ENCODE measurements at places on chromosomes 7 and 10.

GRCh38 chr10:89540420-89540949 lies 5.1 kb upstream of the SLC16A12 start:
- DNase-seq, result no peak

DNA sequence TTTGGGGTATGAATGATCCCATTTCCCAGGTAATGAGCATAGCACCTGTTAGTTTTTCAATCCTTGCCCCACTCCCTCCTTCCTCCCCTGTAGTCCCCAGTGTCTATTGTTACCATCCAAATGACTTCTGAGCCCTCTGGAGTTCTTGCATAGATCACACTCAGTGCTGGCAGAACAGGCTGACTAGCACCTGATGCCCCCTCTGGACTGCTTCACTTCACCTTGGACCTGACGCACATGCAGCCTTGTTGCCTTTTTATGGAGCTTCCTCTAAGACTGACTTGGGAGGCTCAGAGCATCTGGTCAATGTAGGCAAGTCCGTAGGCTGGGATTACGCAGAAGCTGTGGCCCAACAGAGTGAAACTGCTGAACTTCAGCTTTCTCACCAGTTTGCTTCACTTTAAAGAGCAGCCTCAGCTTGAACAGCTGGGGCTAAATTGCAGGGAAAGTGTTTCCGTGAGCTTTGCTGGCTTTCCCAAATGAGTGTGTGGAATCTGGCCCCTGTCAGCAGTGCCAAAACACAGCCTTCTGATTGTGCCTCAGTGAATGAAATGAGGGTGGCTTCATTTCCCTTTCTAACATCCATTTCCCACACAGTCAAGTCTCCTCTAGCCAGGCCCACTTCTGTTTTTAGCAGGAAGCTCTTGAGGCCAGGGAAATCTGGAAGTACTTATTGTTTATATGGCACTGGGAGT lies 48.5 kb downstream of the NXPH1 start:
- peak; percentile 49 for DNase-seq

- no peak for DNase-seq
Observed at GRCh38 chr7:82598958-82599357, 155.4 kb upstream of the CACNA2D1 start.

GRCh38 chr10:298033-298432 lies 162.8 kb downstream of the ZMYND11 start:
- no peak for DNase-seq

- DNase-seq, result no peak
Observed at GRCh38 chr7:92253251-92253650, 7.5 kb downstream of the ANKIB1 start.

DNA sequence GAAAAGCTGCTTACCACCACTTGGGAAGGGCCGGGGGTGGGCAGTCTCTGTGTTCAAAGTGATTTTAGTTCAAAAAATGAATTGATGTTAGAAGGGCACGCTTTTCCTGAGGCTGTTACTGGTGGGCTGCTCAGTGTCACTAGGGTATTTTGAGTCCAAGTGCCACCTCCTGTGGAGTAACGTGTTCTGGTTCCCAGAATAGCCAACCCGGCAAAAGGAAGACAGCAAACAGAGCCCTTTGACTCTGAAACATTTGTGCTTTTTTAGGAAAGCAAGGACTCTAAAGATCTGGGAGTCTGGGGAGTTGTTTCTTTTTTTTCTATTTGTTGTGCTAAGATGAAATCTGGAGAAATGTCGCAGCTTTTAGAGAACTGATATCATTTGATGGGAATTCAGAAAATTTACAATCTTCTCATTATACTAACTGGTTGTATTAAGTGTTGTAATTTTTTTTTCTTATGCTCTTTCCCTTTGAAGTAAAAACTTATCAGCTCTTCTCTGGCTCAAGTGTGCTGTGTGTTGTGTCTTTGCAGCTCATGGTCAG lies 66.2 kb downstream of the MKX start:
- DNase-seq, result no peak

DNA sequence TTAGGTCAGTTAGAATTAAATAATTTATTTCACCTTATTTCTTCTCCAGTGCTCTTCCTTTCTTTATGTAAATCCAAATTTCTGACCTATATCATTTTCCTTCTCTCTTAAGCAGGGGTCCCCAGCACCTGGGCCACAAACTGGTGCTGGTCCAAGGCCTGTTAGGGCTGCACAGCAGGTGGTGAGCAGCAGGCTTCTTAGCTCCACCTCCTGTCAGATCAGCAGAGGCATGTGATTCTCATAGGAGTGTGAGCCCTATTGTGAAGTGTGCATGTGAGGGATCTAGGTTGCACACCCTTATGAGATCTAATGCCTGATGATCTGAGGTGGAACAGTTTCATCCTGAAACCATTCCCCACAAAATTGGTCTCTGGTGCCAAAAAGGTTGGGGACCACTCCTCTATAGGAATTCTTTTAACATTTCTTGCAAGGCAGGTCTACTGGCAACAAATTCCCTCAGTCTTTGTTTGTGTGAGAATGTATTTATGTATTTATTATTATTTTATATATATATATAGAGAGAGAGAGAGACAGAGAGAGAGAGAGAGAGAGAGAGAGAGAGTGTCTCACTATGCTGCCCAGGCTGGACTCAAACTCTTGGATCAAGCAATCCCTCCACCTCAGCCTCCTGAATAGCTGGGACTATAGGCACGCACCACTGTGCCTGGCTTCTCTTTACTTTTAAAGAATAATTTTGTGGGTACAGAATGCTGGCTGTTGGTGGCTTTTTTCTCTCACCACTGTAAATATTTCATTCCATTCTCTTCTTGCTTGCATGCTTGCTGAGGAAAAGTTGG lies 4.3 kb upstream of the ABCC2 start:
- DNase-seq, result no peak

DNA sequence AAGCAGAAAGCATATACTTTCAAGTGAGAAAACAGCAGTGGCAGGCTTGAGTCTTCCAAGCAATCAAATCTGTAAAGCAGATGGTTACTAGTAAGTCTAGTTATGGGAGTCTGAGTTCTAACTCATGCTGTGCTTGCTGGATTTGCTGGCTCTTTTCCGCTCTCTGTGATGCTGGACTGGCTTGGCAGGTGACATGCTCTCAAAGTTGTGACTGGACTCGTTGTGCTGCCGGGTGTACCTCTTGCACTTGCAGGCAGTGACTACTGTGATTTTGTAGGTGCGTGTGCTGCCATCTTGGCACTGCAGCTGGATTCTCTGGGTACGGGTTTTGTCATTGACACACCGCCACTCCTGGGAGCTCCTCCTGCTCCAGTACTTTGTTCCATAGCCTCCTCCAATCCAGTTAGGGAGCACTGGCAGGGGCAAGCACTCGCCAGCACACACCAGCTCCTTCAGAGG lies 3.1 kb downstream of the SOSTDC1 start:
- no peak for DNase-seq

DNA sequence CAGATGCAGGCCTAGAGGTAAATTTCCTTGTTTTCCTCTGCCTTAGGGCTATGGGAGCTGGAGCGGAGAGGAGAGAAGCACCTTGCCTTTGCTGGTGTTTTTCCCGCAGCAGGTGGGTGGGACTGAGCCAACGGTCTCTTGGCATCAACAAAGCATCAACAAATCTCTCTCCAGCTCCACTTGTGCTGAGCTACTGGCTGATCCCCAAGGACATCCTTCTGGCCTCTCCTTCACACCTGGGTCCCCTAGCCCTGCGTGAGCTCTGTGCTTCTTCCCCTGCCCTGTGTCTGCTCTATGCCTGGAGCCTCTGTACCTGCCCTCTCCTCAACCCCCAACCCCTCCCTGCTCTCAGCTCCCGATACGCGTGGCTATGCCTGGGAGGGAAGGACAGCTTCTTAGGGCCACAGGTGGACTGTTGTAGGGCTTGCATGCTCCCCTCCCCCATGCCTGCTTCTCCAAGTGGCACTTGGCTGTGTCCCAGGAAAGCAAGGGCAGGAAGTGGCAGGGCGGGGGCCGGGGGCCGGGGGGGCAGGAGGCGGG lies 3.2 kb upstream of the CLDN4 start:
- no peak for DNase-seq

DNA sequence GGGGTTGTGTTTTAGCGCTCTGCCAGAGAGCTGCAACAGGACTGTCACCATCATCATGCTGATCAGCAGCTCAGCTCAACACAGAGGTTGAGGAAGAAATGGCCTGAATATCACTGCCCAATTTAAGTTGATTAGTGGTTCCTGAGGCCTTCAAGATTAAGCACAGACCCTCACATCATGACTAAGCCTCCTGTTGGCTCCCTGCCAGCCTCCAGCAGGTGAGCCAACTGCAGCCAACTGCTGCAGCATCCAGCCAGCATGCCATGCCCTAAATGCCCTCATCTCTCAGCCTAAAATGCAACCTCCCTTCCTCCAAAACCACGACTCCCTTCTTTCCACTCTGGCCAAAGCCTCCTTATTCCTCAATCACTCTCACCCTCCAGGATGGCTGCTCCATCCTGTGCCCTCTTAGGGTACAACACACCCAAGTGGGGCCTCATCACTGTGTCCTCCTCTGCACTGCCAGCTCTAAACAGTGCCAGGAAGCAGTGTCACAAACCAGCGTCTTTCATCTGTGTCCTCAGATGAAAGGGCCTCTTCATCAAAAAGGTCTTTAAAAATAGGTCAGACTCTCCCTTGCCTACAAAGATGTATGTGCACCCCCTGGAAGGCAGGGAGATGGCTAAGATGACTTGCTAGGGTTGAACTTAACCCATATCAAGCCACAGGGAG lies 259.3 kb downstream of the ZEB1 start:
- DNase-seq, result no peak

GRCh38 chr10:119461380-119461779 lies 81.1 kb downstream of the RGS10 start:
- DNase-seq, result no peak

GRCh38 chr7:51666751-51667150 lies 350.1 kb upstream of the COBL start:
- DNase-seq, result no peak

DNA sequence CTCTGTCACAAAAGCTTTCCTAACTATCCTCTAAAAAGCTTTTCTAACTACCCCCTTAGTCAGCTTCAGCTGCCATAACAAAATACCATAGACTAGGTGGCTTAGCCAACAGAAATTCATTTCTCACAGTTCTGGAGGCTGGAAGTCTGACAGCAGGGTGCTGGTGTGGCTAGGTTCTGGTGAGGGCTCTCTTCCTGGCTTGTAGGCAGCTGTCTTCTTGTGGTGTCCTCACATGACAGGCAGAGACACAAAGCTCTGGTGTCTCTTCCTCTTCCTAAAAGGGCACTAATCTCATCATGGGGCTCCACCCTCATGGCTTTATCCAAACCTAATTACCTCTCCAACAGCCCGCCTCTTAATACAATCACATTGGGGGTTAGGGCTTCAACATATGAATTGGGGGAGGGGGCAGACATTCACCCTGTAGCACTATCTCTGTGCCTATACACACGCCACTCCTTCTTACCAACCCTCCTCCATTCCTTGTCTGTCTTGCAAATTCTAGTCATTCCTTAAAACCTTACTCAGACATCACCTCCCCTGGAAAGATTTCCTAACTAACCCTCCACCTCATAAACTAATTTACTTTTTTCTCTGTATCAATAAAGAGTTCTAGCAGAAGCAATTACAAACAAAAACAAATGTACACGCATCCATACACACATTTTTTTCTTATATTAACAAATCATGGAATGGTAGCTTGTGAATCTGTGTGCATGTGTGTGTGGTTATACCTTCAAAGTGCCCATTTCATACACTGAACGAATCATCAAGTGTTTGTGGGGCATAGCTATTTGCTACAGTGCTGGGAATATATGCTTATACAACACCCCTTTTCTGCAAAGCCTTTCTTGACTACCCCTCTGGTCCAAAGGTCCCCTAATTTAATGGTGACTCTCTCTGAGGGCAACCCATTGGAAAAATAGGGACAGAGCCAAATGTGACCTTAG lies 26.4 kb downstream of the RHOBTB1 start:
- no peak for DNase-seq

- DNase-seq, result no peak
Observed at GRCh38 chr7:22572292-22572691, 72.3 kb upstream of the STEAP1B start.

DNA sequence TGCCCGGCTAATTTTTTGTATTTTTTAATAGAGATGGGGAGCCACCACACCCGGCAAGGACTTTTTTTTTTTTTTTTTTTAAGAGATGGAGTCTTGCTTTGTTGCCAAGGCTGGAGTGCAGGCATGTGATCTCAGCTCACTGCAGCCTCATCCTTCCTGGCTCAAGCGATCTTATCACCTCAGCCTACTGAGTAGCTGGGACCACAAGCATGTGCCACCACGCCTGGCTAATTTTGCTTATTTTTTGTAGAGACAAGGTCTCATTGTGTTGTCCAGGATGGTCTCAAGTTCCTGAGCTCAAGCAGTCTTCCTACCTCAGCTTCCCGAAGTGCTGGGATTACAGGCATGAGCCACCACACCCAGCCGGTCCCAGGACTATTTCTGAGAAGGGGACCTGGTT lies 9.3 kb upstream of the MCU start:
- no peak for DNase-seq

- no peak for DNase-seq
Observed at GRCh38 chr7:12477620-12478019, 74.0 kb upstream of the VWDE start.

DNA sequence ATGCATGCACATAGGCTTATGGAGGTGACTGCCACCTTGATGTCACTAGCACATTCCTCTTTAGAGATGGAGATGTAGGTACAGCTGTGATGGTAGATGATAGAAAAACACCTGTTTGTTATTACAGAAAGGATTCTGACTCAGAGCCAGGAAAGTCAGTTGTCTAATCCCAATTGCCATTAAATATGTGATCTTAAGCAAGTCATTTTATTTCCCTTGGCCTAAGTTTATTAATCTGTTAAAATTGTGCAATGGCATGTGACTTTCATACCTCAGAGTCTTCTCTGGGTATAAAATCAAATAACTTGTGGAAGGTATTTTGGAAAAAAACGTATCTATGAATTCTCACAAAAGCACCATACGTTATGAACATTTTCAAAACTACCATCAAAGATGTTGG lies 123.9 kb upstream of the BET1 start:
- no peak for DNase-seq

GRCh38 chr7:29557954-29558353 lies 5.7 kb upstream of the PRR15 start:
- DNase-seq, result no peak

DNA sequence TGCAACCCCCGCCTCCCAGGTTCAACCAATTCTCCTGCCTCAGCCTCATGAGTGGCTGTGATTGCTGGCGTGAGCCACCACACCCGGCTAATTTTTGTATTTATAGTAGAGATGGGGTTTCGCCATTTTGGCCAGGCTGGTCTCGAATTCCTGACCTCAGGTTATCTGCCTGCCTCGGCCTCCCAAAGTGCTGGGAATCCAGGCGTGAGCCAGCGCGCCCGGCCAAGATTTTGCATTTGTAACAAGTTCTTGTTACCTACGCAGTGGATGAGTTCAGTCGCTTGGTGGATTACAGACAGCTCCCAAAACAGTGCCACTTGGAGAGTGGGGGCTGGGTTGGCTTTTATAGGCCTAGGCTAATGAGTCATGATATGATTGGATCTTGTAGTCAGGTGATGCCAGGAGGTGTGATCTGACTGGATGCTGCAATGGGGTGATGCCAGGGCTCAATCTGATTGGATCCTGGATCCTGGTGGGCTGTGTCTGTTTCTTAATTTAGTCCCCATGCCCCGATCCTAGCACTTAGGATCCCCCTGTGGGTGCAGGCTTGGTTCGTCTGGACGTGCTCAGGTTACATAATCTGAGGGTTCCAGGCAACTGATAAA lies 20.3 kb downstream of the SBDS start:
- no peak for DNase-seq

Measured in forelimb muscle (tissue), 1 donor.